ENCODE measurements at places on chromosomes 5 and 9. TPM values are rescaled to one million over a fixed set of nuclear protein-coding genes. Genes with fewer than 3 reads are reported as not detected.

The LAMC3 gene
- not detected for total RNA-seq

GRCh38 chr5:171291371-171291770 is 17.7 kb upstream of the TLX3 start:
- no peak for DNase-seq
- H3K4me1 ChIP-seq, result no peaks in the 10 kb centered on the region
- H3K27me3 ChIP-seq, result peaks cover 6% of the 10 kb centered on the region

The PIP5KL1 gene
- 3.7 TPM for total RNA-seq

DNA sequence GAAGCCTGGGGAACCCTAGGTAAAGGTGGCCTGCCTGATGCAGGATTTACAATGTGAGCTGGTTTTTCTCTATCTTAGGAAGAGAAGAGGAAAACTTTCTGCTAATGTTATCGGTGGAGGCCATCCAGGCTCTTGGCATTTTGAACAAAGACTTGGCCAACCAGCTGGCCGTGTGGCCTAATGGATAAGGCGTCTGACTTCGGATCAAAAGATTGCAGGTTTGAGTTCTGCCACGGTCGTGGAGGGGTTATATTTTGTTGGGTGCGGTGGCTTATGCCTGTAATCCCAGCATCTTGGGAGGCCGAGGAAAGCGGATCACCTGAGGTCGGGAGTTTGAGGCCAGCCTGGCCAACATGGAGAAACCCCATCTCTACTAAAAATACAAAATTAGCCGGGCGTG is 9.6 kb downstream of the C9orf152 start:
- no peaks in the 10 kb centered on the region for H3K36me3 ChIP-seq
- H3K4me1 ChIP-seq, result no peaks in the 10 kb centered on the region
- peaks cover 6% of the 10 kb centered on the region for H3K27me3 ChIP-seq
- DNase-seq, result no peak
- H3K4me3 ChIP-seq, result no peak overlapping the region

- H3K4me1 ChIP-seq, result peaks cover 49% of the 10 kb centered on the region
- peak overlapping the region; percentile 80 for H3K27ac ChIP-seq
- H3K36me3 ChIP-seq, result peaks cover 13% of the 10 kb centered on the region
- H3K27me3 ChIP-seq, result no peaks in the 10 kb centered on the region
- peak overlapping the region; percentile 95 for H3K4me3 ChIP-seq
These were observed 56.1 kb downstream of the PTCH1 start for GRCh38 chr9:95460518-95461164.

DNA sequence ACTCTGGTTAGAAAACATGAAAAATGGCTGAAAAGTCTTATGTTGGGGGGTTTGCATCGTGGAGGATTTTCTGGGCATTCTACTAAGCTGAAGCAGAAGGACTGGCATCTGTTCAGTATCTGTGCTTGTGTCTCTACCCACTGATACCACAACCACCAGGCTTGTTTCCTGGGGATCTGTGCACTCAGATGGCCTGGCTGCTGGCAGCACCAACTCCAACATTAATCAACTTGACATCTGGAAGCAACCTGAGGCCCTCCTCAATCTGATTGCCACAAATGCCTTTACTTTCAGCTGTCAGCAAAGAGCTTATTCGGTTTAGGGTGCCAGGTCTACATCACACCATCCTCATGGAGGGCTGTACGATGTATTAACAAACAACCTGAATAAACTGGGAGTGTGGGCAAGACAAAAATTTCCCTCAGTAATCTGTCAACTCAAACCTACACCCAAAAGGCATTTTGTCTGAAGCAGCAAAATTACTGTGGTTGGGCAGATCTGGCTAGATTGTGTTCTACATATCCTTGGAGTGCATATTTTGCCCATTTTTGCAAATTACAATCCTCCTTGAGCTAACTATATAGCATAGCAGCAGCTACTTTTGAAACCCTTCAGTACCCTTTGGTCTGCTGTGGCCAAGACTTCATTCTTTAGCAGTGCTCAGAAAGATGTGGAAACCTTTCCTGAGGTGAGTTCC is 74.6 kb downstream of the FOXD1 start:
- no peak overlapping the region for H3K27ac ChIP-seq
- no peak overlapping the region for H3K4me3 ChIP-seq
- no peaks in the 10 kb centered on the region for H3K4me1 ChIP-seq
- DNase-seq, result no peak
- peaks cover 59% of the 10 kb centered on the region for H3K27me3 ChIP-seq
- no peaks in the 10 kb centered on the region for H3K36me3 ChIP-seq
